ENCODE measurements at places on chromosomes 5 and 9.

DNA sequence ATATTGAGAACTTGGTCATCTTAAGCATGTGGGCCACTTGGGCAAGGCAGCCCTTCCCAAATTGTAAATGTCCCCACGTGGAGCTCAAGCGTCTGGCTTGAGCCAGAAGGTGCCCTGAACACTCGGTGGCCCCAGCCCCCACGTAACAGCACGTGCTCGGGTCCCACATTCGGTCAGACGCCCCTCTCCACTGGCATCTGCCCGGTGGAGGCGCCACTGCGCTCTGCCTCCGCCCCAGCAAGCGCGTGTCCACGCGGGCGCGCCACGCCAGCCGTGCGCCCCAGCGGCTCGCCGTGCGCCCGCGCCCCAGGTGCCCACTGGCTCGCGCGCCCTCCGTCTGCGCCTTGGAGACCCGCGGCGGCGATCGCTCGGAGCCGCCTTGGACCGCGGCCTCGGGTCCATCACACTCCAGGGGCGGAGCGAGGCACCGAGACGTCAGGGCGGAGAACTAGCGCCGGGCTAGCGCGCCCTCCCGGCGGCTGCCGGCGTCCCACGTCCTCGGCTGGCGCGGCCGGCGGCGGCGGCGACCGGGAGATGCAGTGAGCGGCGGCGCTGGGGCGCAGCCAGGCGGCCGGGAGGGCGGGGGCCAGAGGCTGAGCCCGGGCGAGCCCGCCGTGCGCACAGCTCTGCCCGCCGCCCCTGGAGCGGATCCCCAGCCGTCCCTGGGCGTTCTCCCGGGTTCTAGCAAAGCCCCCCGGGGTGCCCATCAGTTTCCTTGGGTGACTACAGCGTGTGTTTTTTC is at the start of gene PALM2AKAP2:
Gene PALM2AKAP2 (plus strand): TSS at position 488 of the 742 bp plus-strand sequence. CDS start 291 bp downstream, outside the sequence.
- DNase-seq = no peak

DNA sequence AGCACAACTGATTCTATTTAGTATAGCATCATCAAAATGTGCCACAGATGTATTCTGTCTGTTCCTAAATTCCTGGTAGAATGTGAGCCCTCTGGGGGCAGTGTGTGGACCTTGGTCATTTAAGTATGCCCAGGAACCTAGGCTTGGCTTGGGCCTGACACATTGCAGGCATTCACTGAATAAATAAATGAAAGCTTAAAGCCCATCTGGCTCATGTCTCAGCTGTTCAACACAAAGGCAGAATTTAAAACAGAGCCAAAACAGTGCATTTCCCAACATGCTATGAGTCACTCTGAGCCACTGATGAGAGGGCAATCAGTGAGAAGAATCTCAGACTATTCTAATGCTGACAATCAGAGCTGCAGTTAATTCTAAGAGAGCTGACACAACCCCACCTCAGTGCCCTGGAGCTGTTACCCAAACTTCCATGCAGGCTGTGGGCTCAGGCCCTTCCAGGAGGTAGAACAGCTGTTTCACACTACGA is 8.1 kb downstream of the FAM193B start:
- no peak for DNase-seq

GRCh38 chr9:130254747-130255630 is 10.6 kb upstream of the HMCN2 start:
- no peak for DNase-seq

DNA sequence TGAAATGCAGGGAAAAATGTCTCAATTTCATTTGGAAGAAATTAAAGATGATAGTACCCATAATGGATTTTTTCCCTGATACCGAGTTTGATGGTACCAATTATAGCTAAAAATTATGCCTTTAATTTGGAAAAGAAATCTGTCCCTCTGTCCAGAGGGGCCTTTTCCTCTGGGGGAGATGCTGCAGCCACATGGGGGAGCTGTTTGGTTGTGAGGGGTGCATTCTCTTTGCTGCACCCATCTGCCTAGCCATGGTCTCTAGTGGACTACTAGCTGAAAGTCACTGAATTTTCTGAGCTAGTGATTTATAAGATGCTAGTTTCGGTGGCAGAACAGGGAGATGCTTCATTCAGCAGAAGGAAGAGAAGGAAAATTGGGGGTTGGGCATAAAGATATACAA is 9.6 kb downstream of the SEC61B start:
- DNase-seq = no peak

Data from stimulated activated CD8-positive, alpha-beta memory T cell treated with anti-CD3 and anti-CD28 coated beads, Interleukin-7, amount 100 ng/mL, for 24 hours (primary cell).